ENCODE measurements at places on chromosomes 5 and 9. TPM values are rescaled to one million over a fixed set of nuclear protein-coding genes. Genes with fewer than 3 reads are reported as not detected.
A peak's percentile ranks its signal among the peaks of the same experiment; 100 is the strongest.

PCDHGA7 gene
- 1.0 TPM for total RNA-seq

SPEF2 gene
- total RNA-seq: 6.9 TPM

DNA sequence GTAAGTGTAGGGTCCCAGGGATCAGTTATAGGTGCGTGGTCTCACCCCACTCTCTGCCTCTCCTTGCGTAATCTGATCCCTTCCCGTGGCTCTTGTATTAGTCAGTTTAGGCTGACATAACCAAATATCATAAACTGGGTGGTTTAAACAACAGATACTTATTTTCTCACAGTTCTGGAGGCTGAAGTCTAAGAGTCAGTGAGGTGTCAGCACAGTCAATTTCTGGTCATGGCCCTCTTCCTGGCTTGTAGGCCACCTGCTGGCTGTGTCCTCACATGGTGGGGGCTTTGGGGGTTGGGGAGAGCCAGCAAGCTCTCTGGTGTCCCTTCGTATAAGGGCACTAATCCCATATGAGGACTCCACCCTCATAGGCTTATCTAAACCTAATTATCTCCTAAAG is 32.3 kb downstream of the CARTPT start:
- DNase-seq: no peak

DNA sequence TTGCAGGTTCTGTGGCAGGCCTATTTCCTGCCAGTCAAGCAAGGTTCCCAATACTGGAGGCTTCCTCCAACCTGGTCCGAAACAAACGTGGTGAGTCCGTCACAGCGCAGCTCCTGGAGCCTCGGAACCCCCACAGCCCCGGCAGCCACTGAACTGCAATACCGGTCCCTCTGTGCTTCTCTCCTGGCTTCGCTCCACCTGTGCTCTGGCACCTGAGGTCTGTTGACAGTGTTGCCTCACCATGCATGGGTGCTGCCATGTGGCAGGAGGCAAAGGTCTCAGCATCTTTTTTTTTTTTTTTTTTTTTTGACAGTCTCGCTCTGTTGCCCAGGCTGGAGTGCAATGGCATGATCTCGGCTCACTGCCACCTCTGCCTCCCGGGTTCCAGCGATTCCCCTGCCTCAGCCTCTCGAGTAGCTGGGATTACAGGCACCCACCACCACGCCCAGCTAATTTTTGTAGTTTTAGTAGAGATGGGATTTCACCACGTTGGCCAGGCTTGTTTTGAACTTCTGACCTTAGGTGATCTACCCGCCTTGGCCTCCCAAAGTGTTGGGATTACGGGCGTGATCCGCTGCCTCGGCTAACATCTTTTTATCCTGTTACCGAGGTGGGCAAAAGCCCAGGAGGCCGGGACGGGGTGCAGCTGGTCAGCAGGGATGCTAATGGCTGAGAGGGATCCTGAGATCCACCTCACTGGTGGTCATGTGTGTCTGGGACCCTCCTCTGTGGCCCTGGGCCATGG is 57.1 kb upstream of the RNU6ATAC start:
- DNase-seq: peak; percentile 22

GRCh38 chr5:106822851-106823250 is 847.9 kb downstream of the EFNA5 start:
- DNase-seq: no peak

GRCh38 chr9:112969730-112970129 is 42.3 kb downstream of the ZNF883 start:
- DNase-seq: no peak

DNA sequence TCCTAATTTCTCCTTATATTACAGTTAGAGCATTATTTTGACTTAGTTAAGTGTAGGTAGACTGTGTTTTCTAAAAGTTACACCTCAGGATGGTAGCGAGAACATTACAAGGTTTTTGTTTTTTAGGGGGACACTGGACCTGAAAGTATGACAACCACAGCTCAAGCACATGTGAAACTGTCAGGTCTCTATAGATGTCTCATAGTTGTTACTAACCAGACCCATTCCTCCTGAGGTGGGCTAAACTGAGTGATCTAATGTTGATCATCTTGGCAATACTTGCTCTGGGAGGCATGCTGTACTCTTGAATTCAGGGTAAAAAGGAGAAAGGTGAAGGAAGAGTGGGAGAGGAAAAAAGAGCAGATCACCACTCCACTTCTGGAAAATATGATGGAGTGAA is 196.6 kb upstream of the RASEF start:
- DNase-seq: no peak

DNA sequence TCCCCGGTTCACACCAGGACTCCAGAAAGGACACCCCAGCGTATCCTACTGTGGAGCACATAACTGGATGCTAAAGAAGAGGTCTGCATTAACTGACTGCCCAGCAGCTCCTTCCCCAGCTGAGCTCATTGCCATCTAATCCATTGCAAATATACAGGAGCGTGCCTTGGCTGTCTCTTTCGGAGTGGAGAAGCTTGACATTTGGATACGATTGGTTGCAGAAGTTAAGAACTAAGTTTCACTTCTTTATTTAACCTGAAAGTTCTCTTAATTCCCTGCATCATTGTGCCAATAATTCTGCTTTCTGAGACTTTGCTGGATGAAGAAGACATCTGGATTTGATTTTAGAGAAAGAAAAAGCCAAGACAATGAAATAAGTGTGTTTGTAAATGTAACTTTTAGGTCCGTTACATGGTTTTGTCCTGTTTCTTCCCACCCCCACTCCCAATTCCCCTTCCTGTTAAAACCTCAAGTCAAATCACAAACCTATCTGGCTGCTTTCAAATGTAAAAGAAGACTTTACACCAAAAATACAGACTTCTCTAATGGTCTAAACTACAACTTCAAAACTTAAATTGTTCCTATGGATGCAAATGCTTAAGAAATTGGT is 33.9 kb downstream of the TAS2R1 start:
- DNase-seq: no peak

GRCh38 chr5:32542216-32543059 is 42.9 kb upstream of the SUB1 start:
- no peak for DNase-seq

- no peak for DNase-seq
Observed at GRCh38 chr5:61686491-61687257, 354.6 kb downstream of the ZSWIM6 start.
